Cerebellar cortex (tissue), 1 donor: ENCODE measurements at places on chromosomes 13 and 19.
A peak's percentile ranks its signal among the peaks of the same experiment; 100 is the strongest.

- DNase-seq, result no peak
Observed at GRCh38 chr13:51557875-51558612, 26.2 kb upstream of the WDFY2 start.

DNA sequence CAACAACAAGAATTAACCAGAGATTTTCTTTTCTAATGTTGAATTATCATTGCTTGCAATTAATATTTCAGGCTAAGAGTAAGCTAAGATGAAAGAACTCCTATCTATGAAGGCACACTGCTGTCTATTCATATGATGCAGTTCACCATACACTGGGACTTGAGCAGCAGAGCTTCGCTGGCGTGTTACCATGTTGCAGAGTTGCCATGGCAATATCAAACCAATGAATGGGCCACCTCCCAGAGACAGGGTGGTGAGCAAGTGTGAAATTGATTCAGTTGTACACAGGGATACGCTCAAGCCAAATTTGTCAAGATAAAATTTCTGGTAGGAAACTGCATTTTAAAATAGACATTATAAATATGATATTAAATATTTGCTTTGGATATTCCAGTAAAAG lies 69.3 kb upstream of the MYO16 start:
- peak; percentile 3 for DNase-seq

DNA sequence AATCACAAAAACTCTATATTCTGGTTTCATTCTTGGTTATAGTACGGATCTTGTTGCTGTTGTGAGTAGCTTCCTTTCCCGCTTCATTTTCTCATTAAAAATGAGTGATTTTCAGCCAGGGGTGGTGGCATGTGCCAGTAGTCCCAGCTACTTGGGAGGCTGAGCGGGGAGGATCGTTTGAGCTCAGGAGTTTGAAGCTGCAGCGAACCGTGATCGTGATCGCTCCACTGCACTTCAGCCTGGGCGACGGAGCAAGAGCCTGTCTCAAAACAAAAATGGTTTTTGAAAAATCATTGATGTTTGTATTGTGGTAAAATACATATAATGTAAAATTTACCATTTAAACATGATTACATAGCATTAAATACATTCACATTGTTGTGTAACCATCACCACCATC lies 71.6 kb upstream of the TM9SF2 start:
- DNase-seq, result no peak

- DNase-seq, result no peak
Observed at GRCh38 chr13:53501387-53501786, 472.8 kb downstream of the OLFM4 start.

DNA sequence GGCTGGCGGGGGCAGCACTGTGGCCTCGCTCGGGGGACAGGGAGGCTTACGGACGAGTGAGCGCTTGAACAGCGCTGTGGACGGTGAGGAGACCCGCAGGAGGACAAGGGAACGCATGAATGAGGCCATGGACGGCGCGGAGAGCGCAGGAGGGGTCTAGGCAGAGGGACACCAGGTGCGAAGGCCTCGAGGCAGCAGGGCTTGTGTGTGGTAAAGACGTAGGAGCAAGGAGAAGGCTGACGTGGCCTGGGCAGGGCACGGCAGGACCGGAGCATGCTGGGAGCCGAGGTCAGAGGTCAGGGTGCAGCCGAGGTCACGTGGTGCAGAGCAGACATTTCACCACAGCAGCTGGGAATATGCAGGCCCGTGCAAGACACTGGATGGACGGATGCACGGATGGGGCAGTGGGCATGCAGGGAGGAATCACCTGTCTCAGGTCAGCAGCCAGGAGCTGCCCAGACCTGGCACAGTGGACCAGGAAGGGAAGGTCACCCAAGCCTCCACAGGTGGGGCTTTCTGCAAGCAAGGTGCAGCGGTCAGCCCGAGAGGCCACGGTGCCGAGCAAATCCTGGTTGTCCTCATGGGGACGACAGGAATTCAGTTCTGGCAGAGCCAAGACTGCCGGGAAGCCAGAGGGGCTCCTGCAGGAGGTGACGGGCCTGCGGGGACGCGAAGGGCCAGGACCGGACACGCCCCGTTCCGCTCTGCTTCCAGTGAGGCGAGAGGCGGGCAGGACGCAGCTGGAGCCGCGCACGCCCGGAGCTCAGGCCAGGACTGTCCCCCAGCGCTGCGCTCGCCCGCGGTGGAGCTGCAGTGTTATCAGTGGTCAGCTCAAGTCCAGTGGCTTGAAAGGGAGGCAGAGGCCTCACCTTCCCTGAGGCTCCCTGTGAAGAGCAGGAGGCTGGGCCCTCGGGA lies 72.2 kb downstream of the RASA3 start:
- no peak for DNase-seq

- DNase-seq, result no peak
Observed at GRCh38 chr13:53220038-53220437, 191.4 kb downstream of the OLFM4 start.

GRCh38 chr13:102648046-102648445 lies 46.8 kb downstream of the METTL21C start:
- DNase-seq, result no peak

DNA sequence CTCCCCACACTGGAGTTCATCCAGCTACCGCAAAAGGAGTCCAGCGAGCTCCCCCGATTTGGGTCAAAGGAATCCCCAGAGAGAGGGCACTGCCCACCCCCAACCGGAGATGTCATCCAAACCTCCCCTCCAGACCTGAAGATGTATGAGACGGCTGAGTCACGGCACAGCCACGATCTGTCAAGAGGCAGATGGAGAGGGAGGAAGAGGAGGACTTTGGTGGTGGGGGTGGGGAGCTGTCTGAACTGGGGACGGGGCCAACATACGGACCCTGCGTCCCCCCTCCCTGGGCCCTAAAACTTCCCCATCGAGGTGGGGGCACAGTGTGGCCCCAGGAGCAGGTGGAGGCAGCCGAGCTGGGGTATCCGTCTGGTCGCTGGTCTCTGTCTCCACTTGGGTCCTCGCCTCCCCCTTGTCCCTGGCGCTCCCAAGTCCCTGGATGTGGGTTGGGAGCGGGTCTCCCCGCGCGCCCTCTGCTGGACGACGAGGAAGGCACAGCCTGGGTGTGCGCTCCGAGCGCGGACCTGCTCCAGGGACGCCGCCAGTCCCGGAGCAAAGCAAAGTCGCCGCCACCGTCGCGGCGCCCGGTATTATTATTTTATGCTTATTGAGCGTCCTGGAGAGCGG lies 3.8 kb downstream of the PDE4A start:
- DNase-seq, result peak; percentile 79

DNA sequence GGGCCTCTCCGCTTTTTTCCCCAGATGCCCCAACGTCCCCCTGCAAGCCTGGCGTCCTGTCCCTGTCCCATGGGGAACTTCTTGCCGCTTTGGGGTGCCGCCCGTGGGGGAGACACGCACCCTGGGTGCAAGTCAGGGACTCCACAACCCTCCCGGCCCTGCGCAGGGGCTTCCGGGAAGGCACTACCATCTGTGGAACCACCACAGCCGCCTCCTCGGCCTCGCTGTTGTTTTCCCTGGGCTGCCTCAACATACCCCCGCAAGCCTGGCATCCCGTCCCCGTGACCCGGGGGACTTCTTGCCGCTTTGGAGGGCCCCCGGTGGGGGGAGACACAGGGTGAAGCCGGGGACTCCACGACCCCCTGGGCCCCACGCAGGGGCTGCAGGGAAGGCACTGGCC lies 238.4 kb downstream of the TUBA3C start:
- DNase-seq, result no peak

GRCh38 chr19:47005873-47006272 lies 13.8 kb upstream of the NPAS1 start:
- DNase-seq, result no peak

- no peak for DNase-seq
Observed at GRCh38 chr19:35375505-35376307, 4.8 kb downstream of the GPR42 start.

DNA sequence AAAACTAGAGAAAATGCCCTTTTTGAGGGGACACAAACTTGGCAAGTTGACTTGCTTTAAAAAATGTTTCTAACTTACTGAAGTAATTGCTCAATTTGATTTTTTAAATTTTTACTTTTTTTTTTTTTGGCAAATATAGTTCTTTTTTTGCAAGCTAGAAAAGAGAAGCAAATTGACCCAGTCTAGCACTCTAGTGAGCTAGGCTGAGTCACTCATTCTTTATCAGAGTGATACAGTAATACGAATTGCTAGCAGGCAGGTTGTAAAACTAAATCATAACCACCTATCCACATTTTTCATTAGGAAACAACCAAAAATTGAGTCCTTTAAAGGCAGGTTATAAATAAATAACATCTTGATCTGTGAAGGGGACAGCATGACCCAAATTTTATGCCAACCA lies 51.9 kb upstream of the C1QTNF9 start:
- no peak for DNase-seq

GRCh38 chr19:28061111-28061510 lies 1151.8 kb downstream of the UQCRFS1 start:
- DNase-seq, result no peak

DNA sequence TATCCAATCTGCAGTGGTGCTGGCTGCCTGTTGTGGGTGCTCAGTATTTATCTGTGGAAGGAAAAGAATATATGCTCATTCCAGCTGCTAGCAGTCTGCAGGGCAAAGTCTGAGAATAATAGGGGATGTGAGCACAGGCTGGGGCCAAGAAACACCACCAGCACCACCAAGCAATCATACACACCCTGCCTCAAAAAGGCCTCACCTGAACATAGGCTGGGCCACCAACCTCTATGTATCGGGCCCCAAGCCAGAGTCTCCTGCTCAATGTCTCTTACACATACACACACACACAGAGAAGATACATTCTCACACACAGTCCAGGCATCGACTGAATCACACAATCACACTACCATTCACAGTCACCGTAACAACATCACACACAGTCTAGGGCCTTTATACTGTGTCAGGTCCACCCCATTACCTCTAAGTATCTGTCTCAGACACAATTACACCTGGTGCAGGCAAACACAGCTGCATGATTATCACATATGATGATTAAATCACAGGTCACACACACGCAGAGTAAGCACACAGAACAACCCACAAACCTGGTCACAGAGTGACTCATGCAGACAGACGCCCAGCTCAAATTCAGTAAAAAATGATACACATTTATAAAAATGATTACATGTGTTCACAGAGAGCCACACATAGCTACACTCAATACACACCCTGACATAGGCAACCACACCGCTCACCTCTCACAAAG lies 1.3 kb upstream of the ZSCAN22 start:
- no peak for DNase-seq

DNA sequence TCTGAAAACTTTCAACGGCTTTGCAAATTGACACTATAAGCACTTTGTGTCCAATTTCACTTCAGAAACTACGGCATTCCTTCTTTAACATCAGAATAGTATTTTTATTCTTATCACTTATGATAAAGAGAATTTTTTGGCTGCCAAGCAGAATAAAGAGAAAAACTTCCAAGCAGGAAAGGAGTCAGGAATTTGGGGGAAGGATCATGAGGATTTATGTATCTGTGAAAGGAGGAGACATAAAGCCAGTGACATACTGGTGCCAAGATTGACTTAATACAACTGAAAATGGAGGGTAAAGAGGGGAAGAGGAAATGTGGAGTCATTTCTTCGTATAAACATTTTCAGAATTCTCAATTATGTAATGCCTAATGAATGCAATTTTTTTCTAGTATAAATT lies 94.7 kb downstream of the RBM26 start:
- no peak for DNase-seq

- no peak for DNase-seq
Observed at GRCh38 chr19:44692379-44692721, 6.6 kb upstream of the CEACAM16 start.

GRCh38 chr13:26756961-26757360 lies 3.6 kb downstream of the GPR12 start:
- no peak for DNase-seq

DNA sequence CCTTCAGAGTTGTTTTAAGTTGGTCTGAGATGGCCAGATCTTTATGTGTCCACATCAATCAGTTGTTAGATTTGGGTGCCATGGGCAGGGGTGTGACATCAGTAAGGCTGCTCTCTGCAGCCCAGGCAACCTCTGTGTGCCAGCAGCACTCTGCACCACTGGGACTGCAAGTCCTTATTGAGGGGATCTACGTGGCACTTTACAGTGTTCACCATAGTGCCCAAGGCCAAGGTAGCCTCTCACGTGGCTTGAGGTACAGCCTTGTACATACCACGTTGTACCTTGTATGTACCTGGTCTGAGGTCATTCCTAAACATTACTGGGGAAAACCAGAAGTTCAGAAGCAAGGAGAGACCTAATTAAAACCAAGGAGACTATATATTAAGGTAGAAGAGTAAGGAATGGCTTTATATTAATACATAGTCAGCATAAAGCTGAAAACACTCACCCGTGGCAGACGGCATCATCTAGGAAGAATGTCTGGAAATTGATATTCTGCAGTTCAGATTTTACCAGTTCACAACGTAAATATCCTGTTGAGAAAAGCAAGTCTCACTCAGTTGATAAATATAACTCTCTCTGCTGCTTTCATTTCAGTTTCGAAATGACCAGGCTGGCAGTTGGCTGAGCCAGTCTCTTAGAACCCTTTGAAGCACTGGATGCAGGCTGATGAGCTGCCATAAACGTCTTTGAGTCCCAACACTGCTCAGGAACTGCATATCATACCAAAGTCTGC lies 128.8 kb downstream of the ZDHHC20 start:
- DNase-seq, result no peak

DNA sequence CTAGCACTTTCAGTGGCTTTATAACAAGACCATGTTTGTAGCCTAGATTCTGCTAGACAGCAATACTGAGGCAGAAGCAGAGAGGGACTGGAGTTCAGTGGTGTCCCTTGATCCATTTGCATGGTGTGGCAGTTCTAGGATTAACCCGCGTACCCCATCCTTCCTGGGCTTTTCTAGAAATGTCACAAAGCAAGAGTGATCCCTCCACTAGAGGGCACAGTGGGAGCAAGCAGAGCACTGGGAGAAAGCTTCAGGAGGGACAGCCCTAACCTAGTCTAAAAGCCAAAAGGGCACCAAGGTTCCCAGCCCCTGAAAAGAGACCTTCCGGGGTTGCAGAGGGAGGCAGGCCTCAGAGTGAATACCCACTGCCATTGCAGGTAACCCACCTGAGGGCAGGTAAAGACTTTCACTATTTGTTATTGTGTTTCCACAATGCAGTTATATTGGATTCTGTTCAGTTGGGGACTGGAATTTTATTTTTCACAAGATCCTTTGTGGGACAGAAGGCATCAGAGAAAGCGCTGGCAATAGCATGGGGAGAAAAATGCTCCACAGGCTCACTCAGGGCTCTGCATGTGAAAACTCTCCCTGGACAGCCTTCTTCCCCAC lies 170.6 kb downstream of the FLT1 start:
- peak; percentile 72 for DNase-seq

DNA sequence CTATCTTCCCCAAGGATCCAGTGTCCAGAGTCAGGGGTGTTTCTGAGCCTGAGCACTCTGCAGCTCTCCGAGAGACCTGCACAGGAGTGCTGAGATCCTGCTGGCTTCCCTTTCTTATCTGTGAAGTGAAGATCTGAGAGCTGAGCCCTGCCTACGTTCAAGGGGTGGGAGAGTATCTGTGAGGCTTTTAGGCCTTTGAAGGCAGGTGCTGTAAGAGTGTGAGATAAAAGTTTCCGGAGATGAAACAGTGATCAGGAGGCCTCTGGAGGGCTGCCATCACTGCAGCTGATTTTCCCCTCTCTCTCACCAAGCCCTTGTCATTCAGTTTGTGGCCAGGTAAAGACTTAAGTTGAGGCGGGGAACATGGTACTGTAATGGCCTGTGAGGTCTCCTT lies 83.1 kb downstream of the AKAP11 start:
- no peak for DNase-seq
